ENCODE measurements at places on chromosomes 3 and 15. TPM values are rescaled to one million over a fixed set of nuclear protein-coding genes. Genes with fewer than 3 reads are reported as not detected.

Gene GOLGA6D
- not detected for total RNA-seq

Gene MEX3B
- 0.58 TPM for total RNA-seq

Gene COX5A
- 145 TPM for total RNA-seq

Gene STRC
- 0.22 TPM for total RNA-seq

Gene ADAMTS17
- total RNA-seq, result 6.9 TPM

Gene CCDC13
- total RNA-seq, result not detected

Gene CCNDBP1
- total RNA-seq, result 38.5 TPM

Gene THAP10
- total RNA-seq, result 5.9 TPM

Gene NDN
- not detected for total RNA-seq

Gene CHRNA3
- not detected for total RNA-seq
